ENCODE measurements at places on chromosomes 7 and 10.

GRCh38 chr10:62019685-62020359, 118.3 kb downstream of the ARID5B start:
- DNase-seq: no peak

DNA sequence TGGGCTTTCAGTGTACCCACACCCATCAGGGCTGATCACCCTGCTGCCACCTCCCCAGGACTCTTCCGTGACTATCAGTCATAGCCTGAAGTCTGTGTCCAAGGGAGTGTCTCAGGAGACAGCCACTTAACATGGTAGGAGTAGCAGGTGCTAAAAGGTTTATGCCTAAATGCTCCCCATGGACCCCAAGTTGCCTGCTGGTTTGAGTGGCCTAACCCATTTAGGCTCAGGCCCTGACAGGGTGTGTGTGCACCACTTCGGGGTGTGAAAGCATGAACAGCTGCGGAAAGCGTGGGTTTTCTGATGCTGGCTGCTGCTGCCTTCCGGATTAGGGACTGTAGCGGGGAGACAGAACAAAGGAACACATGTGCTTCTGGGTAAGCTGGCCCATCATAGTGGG, 93.2 kb upstream of the SAMD8 start:
- no peak for DNase-seq

- no peak for DNase-seq
These were observed 502.6 kb downstream of the NRG3 start for GRCh38 chr10:82377608-82378007.

DNA sequence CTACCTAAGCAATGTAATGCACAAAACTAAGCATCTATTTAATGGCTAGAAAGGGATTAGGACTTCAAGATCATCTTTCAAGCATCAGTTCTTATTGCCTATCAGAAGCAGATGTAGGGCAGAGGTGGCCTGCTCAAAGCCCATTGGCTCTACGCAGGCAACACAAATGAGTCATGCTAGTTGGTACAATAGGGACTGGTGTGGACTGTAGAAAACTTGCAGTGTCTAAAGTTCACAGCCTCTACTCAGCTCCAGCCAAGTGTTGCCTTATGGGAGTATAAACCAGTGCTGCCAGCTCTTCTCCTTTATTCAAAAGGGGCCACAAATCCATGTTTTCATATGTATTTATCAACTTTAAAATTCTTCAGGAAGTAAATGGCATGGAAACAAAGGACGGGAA, 31.7 kb downstream of the ASAH2 start:
- no peak for DNase-seq

DNA sequence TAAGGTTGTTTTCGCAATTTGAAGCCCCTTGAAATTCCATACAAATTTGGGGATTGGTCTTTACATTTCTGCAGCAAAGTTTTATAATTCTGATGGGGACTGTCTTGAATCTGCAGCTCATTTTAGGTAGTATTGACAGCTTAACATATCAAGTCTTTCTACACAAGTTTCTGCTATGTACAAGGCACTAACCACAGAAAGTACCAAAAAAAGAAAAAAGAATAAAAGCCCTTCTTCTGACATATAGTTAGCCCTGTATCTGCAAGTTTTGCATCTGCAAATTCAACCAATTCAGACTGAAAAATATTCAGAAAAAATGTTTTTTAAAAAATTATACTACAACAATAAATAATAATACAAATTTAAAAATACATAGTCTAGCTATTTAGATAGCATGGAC, 15.3 kb downstream of the POT1 start:
- no peak for DNase-seq

DNA sequence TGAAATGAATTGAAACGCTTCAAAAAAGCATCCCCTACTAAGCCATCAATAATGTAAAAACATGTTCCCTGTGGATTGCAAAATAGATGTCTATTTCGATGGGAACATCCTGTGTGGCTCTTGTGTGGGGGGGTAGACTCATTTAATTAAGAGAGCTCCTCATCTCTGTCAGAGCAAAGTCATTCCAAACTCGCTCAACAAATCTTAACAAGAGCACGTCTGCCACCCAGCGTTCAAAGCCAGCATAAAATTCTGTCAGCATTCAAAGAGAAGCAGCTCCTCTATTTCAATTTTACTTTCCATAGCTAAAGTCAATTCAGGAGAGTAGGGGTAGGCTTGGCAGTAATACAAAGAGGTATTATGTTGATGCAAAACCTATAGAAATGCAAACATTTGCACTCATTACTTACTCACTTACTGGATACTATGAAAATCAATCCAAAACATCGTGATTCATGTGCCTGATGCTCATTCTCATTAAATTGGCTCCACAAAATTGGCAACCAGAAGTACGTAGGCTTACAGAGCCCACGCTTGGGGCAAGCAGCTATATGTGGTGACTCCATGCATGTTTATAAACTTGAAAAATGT, 114.9 kb downstream of the IPMK start:
- peak; percentile 71 for DNase-seq

GRCh38 chr7:133623721-133624120, 370.8 kb downstream of the EXOC4 start:
- DNase-seq: no peak

GRCh38 chr10:60086862-60087261, 180.5 kb upstream of the CCDC6 start:
- no peak for DNase-seq

DNA sequence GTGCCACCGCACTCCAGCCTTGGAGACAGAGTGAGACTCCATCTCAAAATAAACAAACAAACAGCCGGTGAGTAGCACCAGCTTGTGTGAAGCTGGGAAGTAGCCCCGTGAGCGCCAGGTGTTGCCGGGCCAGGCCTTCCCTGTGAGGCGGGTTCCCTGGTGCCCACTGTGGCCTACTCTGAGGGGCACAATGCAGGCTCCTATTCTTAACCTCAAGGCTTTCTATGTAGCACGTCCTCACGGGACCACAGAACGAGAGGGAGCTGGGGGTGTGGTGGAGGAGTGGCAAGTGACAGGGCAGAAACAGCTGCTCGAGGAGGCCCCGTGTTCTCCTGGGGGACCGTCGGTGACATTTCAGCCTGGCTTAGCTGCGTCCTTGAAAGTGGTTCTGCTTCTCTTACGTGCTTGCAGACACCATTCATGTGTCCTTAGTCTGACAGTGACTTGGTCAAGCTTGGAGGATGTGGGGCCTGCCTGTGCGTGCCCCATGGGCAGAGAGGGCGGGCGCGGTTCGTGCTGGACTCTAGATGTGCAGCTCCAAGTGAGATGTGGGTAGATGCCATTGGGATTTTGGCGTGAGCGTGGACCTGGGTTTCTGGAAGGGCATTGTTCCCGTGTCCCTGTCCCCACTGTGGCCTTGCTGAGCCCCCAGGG, 116.6 kb downstream of the NKX6-2 start:
- DNase-seq: no peak

DNA sequence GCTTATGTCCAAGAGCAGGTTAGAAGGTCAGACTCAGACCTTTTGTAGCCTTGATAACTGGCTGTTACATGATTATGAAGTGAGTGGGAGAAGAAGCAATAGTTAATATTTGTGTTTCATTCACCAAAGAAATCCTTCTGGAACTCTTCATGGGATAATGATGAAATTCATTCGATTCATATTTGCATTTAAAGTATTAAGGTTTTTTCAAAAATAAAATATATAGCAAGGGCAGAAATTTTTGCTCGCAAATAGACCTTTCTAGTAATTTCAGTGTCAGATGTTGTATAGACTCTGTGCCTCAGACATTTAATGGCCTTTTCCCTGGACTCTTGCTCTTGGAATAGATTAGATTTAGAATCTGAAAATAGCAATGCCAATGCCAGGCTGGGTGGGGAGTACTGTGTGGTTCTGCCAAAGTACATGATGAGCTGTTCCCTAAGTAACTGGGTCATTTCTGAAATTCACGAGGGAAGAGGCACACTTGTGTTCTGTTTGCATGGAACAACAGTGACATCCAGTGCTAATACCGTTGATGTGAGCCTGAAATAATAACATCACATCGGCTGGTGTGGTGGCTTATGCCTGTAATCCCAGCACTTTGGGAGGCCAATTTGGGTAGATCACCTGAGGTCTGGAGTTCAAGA, 119.2 kb downstream of the MBL2 start:
- DNase-seq: no peak

DNA sequence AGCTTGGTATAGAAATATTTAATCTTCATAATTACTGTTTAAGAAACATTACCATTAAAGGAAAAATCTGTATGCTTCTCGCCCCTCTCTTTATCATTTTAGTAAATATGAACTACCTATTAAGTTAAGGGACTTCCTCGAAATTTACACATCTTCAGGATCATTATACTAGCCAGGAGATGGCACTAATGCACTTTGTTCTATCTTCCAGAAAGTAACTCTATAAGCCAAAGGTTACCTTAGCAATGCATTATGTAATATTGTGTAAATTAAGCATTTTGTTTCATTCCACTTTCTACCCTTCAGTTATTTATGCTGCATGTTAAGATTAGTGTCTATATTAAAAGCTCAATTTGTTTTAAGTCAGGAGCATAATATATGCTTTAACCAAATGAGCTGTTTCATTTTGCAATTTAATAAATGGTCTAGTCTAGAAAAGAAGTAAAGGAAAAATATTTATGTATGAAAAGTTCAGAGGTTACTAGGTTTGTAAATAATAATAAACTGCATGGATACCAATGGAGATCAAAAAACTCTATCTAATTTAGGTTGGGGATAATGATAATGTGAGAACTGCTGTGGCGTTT, 128.5 kb downstream of the ANKRD7 start:
- DNase-seq: no peak

DNA sequence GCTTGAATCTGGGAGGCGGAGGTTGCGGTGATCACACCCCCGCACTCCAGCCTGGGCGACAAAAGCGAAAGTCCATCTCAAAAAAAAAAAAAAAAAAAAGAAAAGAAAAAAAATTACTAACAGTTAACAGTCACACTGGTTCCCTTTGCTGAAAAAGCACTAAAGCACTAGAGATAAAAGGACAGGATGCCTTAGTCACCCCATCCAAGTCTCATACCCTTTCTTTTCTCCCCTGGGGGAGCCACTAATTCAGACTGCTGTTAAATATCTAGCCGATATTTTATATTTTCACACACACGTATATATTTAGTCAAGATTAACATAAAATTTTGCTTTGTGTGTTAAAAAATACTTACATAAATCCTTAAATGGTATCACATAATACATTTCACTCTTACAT, 25.2 kb downstream of the BAIAP2L1 start:
- no peak for DNase-seq

- DNase-seq: peak; percentile 90
These were observed 759 bp downstream of the FGFBP3 start for GRCh38 chr10:91908337-91909116.

GRCh38 chr10:80660266-80660665, 122.6 kb downstream of the SH2D4B start:
- DNase-seq: no peak

DNA sequence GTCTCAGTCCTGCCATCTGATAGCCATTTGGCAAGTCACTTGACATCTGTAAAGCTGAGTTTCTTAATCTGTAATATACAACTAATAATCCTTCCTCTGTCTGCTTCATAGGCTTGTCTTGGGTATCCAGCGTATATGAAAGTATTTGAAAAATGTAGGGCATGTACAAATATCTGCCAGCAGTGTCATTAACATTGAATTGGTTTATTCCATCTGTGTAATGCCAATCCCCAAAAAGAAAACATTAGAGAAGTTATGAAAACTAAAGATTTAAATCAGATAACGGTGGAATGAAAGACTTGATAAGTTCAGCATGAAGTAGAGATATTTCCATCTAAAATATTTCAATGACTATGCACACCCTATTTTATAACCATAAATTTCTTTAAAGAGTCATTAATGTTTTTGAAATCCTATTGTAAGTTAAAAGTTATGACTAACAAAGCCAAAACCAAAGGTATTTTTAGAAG, 9.8 kb upstream of the RTKN2 start:
- DNase-seq: no peak

DNA sequence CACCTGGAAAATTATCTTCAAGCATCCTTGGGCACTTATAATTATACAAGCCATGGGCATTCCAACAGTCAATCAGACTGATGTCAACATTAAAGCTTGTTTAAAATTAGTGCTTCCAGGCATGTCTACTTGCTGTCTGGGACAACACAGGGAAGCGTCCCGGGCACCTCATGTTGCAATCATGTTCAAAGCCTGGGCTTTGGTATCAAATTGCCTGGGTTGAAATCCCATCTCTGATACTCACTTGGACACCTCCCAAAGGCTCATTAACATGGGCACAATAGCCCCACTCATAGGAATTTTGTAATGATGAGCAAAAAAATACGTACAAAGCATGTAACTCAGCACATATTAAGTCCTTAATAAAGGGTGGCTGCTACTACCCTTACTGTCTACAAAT, 14.4 kb downstream of the AIFM2 start:
- DNase-seq: no peak

DNA sequence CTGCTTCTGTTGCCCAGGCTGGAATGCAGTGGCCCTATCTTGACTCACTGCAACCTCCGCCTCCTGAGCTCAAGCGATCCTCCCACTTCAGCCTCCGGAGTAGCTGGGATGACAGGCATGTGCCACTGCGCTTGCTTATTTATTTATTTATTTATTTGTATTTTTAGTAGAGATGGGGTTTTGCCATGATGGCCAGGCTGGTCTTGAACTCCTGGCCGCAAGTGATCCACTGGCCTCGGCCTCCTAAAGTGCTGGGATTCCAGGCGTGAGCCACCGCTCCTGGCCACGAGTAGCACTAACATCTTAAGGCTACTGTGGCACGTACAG, 70.9 kb downstream of the CARD11 start:
- DNase-seq: peak; percentile 14

GRCh38 chr7:86933295-86933845, 126.1 kb downstream of the ELAPOR2 start:
- no peak for DNase-seq

GRCh38 chr7:149846436-149847046, 8.4 kb downstream of the ZNF862 start:
- DNase-seq: no peak

GRCh38 chr10:50464004-50464409, 159.7 kb downstream of the SGMS1 start:
- DNase-seq: no peak

- DNase-seq: peak; percentile 17
These were observed at the start of gene FEZF1 for GRCh38 chr7:122304319-122304975. TSS of gene FEZF1 (minus strand) at chr7:122304750. CDS start at chr7:122304437, 313 bp downstream.
